Memory B cell (primary cell): ENCODE measurements at places on chromosomes 7 and 10.

GRCh38 chr10:125016611-125017202, 74.8 kb downstream of the ZRANB1 start:
- no peak for DNase-seq

DNA sequence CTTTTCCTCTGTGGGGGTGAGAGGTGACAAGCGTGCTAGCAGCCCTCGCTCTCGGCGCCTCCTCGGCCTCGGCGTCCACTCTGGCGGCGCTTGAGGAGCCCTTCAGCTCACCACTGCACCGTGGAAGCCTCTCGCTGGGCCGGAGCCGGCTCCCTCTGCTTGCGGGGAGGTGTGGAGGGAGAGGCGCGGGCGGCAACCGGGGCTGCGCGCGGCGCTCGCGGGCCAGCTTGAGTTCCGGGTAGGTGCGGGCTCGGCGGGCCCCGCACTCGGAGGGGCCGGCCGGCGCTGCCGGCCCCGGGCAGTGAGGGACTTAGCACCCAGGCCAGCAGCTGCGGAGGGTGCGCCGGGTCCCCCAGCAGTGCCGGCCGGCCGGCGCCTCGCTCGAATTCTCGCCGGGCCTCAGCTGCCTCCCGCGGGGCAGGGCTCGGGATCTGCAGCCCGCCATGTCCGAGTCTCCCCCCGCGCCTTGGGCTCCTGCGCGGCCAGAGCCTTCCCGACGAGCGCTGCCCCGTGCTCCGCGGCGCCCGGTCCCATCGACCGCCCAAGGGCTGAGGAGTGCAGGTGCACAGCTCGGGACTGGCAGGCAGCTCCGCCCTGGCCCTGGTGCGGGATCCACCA, 352.8 kb upstream of the PODXL start:
- DNase-seq: no peak

GRCh38 chr10:95976362-95977229, 66.8 kb upstream of the CCNJ start:
- no peak for DNase-seq

DNA sequence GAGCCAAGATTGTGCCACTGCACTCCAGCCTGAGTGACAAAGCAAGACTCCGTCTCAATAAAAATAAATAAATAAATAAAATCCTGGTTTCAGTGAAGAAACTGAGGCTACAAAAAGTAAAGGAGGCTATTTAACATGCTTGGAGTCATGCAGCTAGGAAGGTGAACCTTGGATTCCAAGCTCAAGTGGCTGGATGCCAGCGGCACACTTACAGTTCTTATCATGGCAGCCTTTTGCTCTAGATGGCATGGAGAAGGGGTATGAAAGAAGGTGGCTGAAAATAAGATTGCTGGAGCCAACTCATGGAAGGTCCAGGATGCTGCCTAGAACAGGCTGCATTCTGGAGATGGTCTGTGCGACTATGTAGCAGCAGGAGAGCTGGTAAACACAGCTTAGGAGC, 170.0 kb downstream of the SLC25A13 start:
- DNase-seq: no peak

DNA sequence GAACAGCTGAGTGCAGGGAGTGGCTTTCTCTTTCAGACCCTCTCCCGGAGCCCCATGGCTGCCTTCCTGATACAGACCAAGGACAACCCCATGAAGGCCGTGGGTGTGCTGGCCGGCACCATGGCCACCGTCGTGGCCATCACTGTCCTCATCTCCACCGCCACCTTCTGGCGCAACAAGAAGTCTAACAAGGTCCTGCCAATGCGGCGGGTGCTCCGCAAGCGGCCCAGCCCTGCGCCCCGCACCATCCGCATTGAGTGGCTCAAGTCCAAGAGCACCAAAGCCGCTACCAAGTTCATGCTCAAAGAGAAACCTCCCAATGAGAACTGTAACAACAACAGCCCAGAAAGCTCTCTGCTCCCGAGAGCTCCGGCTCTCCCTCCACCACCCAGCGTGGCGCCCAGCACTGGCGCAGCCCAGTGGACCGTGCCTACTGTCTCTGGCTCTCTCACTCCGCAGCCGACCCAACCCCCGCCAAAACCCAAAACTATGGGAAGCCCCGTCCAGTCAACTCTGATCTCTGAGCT, 11.2 kb downstream of the LRIT2 start:
- DNase-seq: no peak

DNA sequence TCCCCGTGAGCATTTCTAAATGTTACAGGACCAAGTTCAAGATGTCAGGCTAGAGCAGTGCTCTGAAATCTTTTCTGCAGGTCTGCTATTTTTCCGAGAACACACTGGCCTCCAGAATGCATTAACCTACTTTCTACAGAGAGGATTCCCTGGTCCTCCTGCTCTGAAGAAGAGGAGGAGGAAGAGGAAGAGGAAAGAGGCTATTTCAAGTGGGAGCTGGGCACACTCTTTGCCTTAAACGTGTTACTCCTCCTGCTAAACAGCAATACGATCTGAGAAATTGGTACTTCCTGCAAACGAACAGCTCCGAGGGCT, 157.4 kb downstream of the FRMD4A start:
- DNase-seq: no peak

- no peak for DNase-seq
Observed at GRCh38 chr7:158498443-158499081, 89.1 kb downstream of the PTPRN2 start.

DNA sequence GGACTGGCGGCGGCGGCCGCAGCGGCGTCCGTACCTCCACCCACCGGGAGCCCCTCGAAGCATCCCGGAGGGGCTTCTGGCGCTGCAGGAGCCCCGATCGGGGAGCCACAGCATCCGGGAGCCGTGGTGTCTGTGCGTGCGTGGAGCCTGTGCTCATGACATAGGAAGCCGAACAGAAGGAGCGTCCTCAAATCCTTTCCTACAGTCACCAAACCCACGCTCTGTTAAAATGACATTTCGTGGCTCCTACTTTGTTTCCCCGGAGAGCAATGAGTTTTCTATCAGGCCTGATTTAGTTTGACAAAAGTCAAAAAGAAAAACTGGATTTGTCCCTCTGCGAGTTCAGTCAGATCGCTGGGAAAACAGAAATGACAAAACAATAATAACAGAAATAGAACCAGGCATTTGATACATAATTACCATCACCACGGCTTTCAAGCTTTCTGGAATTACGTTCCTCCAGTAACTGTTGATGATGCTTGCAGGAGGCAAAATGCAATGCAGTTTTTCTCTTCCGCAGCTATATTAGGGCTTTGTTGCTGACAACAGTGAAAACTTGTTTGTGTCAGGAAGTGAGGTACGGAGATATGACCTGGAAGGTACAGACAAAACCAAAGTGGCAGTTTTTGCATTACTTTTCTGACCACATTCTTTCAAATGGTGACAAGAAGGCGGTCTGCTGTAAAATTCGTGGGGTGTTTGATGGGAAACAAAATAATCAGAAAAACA, 219.3 kb upstream of the MKLN1 start:
- DNase-seq: peak; percentile 46

GRCh38 chr7:618539-619367, 99.1 kb upstream of the PDGFA start:
- DNase-seq: no peak

DNA sequence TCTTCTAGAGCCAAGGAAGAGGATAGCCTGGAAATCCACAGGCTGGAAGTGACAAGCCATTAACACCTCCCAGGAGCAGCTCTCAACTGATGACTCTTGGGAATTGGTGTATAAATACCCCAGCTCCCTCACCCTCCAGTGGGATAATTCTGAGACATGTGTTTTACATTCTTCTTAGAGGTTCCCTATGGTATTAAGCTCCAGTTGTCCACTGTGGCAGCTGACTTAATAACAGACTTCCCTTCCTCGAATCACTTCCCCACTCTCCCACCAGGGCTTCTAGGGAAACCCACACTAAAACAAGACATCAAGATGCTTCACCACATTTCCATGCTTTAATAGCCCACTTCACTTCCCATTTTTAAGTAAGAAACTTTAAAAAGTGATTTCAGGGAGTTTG, 47.2 kb downstream of the FAM107B start:
- DNase-seq: no peak

DNA sequence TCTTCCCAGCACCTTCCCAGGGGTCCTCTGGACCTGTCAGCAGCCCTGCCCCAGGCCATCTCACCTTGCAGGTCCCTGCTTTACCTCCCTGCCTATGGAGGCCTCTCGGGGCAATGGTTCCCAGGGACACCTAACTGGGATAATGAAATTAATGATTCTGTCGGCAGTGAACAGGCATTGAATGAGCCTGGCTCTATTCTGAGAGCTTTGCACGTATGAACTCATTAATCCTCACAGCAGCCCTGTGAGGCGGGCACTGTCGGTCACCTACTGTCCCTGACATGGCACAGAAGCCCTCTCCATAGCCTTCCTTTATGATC, 22.9 kb downstream of the ADCYAP1R1 start:
- no peak for DNase-seq

GRCh38 chr7:87759501-87759900, 116.7 kb downstream of the SLC25A40 start:
- no peak for DNase-seq

GRCh38 chr10:124600051-124600880, 138.6 kb downstream of the LHPP start:
- DNase-seq: no peak

DNA sequence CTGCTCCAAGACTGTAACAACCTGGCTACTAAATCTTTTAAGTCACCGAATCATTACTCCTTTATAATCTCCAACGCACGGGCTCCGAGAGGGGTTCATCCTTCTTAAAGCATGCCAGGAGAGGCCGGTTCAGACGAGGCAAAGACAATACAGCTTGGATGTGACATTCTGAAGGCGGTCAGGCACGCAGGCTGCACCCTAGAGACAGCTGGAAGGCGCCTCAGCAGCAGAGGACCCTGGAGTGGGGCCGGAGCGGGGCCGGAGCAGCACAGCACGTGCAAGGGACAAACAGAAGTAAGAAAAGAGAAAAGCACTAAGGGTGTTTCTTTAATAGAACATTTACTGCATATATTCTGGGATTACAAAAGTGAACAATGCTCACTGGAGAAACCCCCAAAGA, 97.8 kb upstream of the PPP2R2D start:
- no peak for DNase-seq

DNA sequence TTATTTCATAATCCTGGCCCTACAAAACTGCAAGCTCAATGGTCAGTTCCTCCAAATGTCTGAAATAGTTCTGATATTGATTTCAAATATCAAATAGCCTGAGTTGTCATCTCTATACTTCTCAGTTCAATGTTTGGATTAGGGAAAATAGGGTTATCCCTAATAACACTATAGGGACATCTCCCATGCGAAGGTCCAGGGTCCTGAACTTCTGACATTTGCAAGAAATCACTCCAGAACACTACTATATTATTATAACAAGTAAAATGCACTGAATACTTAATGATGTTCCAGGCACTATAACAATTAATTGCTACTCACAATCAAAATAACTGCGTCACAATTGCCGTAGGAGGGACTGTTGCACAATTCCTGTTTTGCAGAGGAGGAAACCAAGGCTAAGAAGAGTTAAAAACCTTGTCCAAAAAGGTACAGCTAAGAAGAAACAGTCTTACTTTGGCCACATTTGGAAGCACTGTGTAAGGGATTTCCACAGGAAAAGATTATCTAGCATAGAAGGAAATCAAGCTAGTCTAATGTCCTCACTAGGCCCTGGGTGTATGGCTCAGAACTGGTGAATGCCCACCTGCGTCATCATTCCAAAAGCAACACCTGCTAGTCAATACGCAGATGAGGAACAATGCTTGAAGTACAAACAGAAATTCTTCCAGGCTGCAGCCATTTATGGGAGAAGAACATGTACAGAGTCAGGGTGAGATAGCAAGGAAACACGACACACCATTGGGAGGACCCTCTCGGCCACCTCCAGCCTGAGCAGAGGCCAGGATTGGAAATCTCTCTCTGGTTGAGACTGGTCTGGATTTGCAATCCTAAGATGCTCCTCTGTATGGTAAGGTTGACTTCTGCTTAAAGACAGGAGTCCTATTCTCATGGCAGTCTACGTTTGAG, 48.3 kb downstream of the ABLIM1 start:
- no peak for DNase-seq

GRCh38 chr7:153406486-153406872, 645.7 kb upstream of the DPP6 start:
- DNase-seq: no peak

DNA sequence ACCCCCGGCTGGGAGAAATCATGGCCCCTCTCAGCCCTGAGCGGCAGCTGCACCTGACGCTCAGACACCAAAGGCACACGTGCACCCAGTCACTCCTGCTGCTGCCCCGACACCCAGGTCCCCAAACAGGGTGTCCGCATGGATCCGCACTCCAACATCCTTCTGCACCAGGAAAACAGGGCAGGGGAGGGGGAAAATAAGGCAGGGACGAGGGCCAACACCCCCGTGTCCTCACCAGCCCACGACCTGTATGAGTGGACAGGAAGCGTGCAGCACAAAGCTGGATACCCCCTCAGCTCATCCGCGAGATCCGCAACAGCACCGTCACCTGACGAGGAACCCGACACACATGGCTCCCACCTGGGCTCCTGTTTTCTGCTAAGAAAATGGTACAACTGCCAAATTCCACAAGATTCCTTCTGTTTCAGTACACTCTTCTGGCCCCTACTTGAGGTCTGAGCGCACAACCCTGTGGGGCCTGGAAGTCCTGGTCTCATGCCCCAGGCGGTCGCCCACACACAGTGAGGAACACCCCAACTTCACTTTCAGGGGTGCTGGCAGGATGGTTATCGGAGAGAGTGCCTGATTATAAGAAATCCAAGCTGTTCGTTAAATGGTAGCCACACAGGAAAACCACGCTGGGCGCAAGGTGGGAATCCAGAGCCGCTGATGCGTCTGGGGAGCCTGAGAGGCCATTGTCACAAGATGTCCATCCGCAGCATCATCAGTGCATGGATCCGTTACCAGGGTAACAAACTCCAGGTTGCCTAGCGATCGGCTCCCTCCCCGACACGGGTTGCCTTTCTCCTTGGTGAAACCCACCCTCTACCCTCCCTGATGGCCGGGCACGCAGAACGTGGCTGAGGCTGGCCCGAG, 63.6 kb downstream of the ZRANB1 start:
- DNase-seq: no peak

GRCh38 chr7:80403686-80404241, 108.1 kb downstream of the GNAT3 start:
- DNase-seq: no peak

DNA sequence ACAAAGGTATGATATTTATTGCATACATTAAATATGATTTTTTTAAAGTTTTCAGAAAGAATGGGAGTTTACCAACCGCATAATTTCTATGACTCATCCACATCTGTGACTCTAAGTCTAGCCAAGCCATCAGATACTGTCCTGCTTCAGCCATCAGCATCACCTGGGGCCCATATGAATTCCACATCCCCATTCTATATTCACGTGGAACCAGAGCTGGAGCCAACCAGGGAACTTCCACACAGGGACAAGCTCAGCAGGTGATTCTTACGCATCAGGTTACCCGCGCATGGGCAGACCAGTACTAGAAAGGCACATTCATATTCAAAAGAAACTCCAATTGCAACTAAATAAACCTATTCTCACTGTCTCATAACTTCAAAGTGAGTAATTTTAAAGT, 817.7 kb upstream of the IGFBP3 start:
- DNase-seq: no peak

- DNase-seq: no peak
Observed at GRCh38 chr7:85489498-85489897, 302.6 kb upstream of the SEMA3D start.

DNA sequence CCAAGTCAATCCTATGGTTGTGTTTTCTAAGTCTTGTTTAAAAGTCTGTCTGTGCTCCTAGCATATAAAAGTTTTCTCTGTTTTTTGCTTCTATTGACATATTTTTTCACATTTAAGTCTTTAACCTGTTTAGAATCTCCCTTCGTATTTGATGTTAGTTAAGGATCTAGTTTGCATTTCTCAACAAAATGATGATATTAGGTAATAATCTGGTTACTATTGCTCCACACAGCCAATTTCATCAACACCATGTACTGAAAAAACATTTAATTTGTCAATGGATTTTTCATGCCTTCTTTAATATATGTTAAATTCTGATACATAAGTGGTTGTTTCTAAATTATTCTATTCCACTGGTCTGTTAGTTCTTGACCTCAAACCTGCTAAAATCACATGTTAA, 17.5 kb upstream of the TSGA13 start:
- no peak for DNase-seq
